ENCODE measurements at places on chromosomes 11 and 22. TPM values are rescaled to one million over a fixed set of nuclear protein-coding genes. Genes with fewer than 3 reads are reported as not detected.

RAG2 gene
- not detected for total RNA-seq

ARHGAP20 gene
- 7.7 TPM for total RNA-seq

SLC29A2 gene
- 2.3 TPM for total RNA-seq

CTSF gene
- total RNA-seq, result 122 TPM

OR4C45 gene
- total RNA-seq, result not detected

OR6X1 gene
- total RNA-seq, result not detected

TPP1 gene
- total RNA-seq, result 100 TPM

TSPAN18 gene
- total RNA-seq, result 45.5 TPM

GANAB gene
- total RNA-seq, result 219 TPM

CHST1 gene
- total RNA-seq, result 2.1 TPM

LRRC4C gene
- total RNA-seq, result 16.6 TPM

APOA4 gene
- total RNA-seq, result not detected

RPS25 gene
- total RNA-seq, result 815 TPM

FOLR1 gene
- total RNA-seq, result 1.2 TPM

HORMAD2 gene
- total RNA-seq, result not detected

CRYBB3 gene
- total RNA-seq, result not detected

NCF4 gene
- 30.4 TPM for total RNA-seq

TMEM132A gene
- 34.2 TPM for total RNA-seq

DDI1 gene
- total RNA-seq, result not detected

TRIM49D2 gene
- not detected for total RNA-seq

SC5D gene
- total RNA-seq, result 60.0 TPM

All from sciatic nerve (tissue), 2 donors.